ENCODE measurements at places on chromosomes 7 and 10. TPM values are rescaled to one million over a fixed set of nuclear protein-coding genes. Genes with fewer than 3 reads are reported as not detected.

CYP2W1 gene
- 6.1 TPM for total RNA-seq

DNA2 gene
- total RNA-seq = 11.9 TPM

GBX1 gene
- not detected for total RNA-seq

GAD2 gene
- not detected for total RNA-seq

PTPRN2 gene
- total RNA-seq = 10.7 TPM

RAMP3 gene
- 31.6 TPM for total RNA-seq

AQP1 gene
- total RNA-seq = 818 TPM

DPYSL4 gene
- total RNA-seq = 0.21 TPM

ZNF511 gene
- total RNA-seq = 32.2 TPM

CPA4 gene
- total RNA-seq = not detected

TAS2R3 gene
- 3.1 TPM for total RNA-seq

NAMPT gene
- total RNA-seq = 69.1 TPM

TAS2R4 gene
- total RNA-seq = 1.5 TPM

TSPAN13 gene
- total RNA-seq = 9.4 TPM

ASAH2 gene
- total RNA-seq = 1.5 TPM

INMT gene
- 113 TPM for total RNA-seq

PTPN20 gene
- total RNA-seq = 1.8 TPM

OPN4 gene
- total RNA-seq = not detected

SPDYE11 gene
- not detected for total RNA-seq

MRLN gene
- total RNA-seq = not detected
